ENCODE measurements at places on chromosomes 4 and X.
A peak's percentile ranks its signal among the peaks of the same experiment; 100 is the strongest.

- no peak for DNase-seq
Observed at GRCh38 chr4:92235731-92236130, 68.0 kb upstream of the GRID2 start.

DNA sequence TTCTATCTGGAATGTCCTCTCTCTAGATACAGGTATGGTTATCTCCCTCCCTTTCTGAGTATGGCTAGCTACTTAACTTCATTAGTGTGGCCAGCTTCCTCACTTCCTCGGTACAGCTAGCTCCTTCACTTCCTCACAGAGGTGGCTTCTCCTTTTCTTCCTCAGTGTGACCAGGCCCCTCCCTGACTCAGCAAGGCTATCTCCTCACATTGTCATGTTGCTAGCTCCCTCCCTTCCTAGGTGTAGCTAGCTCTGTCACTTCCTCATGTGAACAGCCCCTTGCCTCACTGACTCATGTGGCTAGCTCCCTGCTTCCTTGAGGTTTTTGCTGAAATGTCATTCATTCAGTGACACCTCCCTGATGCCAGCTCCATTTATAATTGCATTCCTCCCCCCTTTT is 67.3 kb upstream of the DDIT4L start:
- DNase-seq, result no peak

GRCh38 chrX:11381464-11381863 is 88.3 kb downstream of the AMELX start:
- DNase-seq, result no peak

DNA sequence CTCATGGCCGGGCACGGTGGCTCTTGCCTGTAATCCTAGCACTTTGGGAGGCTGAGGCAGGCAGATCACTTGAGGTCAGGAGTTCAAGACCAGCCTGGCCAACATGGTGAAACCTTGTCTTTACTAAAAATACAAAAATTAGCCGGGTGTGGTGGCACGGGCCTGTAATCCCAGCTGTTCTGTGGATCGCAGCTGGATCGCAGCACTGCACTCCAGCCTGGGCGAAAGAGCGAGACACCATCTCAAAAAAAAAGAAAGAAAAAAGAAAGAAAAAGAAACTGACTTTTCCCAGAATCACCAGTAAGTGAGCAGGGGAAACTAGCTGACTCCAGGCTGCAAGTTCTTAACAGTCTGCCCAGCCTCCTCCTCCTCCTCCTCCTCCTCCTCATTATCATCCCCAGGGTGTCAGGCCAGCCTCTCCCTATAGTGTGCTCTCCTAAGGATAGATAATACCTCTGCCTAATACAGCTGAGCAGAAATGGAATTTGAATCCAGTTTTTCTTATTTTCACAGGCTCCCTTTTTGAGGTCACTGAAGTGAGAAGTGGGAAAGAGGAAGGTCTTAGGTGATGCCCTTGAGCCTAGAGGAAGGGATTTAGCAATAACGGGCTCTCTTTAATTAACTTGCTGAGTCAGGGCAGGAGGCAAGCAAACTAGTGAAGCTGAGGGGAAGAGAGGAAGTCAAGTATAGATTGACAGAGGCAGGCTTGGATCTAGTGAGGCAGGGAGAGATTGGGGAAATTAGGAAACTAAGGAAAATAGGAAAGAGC is 11.8 kb upstream of the ELF2 start:
- no peak for DNase-seq

DNA sequence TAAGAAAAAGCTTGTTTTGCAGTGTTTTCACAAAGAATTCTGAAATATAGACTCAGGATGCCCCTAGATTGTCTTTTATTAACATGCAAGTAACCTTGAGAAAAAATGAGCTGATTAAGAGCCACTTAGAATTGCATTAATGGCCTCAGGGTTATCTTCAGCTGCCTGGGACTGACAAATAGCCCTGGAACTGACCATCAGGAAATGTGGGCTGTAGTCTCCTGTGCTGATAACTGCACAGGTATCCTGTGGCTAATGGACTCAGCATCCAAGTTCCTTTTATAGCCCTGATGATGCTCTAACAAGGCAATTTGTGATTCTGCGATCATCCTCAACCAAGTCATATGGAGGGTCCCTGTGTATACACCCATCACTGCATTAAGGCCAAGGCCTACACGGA is 17.0 kb downstream of the CA5B start:
- no peak for DNase-seq

DNA sequence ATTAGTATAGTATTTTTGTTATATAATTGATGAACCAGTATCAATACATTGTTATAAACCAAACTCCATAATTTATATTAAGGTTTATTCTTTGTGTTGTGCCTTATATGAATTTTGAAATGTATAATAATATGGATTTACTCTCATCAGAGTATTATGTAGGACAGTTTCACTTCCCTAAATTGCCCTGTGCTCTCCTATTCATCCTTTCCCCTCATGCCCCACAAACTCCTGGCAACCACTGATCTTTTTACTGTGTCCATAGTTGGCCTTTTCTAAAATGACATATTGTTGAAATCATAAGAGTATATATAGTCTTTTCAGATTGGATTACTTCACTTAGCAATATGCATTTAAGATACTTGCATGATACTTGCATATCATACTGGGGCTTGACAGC is 958.1 kb upstream of the GRID2 start:
- DNase-seq, result no peak

DNA sequence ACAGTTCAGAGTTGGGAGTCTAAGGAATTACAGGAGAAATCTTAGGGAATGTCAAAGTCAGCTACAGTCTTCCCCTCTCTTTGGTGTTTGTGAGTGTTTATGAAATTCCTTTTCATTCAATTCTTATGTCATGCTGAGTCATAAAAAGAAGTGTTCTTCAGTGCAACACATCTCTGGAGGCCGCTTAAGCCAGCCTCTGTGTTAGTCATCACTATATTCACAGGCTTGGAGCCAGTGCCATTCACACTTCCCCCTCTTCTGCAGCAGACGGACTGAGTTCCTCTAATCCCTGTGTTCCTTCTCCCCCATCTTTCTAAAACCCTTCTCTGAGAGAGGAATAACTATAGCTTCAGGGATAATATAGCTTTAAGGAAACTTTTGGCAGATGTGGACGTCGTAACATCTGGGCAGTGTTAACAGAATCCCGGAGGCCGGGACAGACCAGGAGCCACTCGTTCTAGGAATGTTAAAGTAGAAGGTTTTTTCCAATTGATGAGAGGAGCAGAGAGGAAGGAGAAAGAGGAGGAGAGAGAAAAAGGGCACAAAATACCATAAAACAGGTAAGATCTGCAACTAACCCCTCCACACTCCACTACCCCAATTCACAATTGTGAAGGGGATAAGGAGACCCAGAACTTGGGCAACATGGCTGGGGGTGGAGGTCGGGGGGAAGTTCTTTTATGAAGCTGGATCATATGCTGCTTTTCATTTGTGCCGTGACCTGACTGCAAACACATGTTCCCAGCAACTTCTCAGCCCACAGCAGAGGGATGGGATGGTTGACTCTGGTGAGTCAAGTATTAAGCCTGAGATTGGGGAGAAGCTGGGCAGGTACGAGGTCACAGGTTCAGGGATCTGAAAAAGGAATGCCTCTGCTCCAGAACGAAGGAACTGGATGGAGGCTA is at the start of gene SRPX2:
Gene SRPX2, plus strand, starts transcription at position 244 of the 905 bp plus-strand sequence. CDS start 2,124 bp downstream, outside the sequence.
- peak; percentile 77 for DNase-seq

DNA sequence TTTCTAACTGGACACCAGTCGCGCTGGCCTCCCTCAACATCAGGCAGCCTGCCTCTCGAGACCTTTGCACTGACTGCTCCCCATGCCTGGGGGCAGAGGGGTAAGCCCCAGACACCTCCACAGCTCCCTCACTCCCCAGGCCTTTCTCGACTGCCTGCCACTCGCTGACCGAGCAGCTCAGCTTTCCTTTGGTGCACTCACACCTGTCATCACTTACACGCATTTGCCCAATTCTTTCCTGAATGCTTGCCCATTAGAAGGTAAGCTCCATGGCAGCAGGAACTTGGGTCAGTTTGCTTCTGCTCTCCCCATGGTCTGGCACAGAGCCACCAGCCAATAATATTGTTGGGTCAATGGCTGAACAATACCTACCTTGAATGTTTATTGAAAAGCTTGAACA is 32.2 kb upstream of the PROM1 start:
- no peak for DNase-seq

- no peak for DNase-seq
Observed at GRCh38 chr4:140046016-140046415, 108.0 kb downstream of the MAML3 start.

DNA sequence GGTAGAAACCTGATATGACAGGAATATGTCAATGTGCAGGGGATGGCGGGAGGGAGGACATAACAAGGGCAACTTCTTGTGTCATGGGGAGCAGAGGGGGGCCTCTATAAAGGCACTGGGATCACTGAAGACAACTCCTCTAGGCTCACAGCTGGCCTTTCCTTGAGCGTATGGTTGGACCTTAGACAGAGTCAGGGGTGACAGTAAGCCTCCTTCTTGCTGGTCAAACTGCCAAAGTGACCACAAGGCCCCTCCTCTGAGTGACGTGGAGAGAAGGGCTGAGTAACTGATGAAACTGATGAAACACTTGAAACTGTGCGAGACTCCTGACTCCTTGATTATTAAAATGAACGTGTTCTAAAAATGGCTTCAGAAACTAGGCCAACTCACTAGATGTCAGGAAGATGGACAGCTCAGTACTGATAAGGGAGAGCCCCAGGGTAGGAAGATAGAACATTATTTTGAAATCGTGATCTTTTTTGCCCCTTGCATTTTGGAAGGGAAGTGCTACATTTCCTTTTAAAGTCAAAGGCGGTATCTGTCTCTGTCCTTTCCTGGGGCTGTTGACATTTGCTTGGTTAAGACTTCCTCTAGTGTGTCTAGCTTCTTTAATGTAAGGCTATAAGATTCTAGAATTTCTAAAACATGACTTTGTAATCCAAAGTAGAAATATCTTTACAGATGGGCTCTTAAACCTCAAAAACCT is 1.6 kb downstream of the RAB33A start:
- peak; percentile 72 for DNase-seq

GRCh38 chr4:126777649-126778048 is 855.1 kb upstream of the INTU start:
- no peak for DNase-seq

- DNase-seq, result no peak
Observed at GRCh38 chrX:54530357-54530900, 410 bp downstream of the GNL3L start.

GRCh38 chr4:183329954-183330742 is 7.9 kb upstream of the CLDN24 start:
- DNase-seq, result no peak

DNA sequence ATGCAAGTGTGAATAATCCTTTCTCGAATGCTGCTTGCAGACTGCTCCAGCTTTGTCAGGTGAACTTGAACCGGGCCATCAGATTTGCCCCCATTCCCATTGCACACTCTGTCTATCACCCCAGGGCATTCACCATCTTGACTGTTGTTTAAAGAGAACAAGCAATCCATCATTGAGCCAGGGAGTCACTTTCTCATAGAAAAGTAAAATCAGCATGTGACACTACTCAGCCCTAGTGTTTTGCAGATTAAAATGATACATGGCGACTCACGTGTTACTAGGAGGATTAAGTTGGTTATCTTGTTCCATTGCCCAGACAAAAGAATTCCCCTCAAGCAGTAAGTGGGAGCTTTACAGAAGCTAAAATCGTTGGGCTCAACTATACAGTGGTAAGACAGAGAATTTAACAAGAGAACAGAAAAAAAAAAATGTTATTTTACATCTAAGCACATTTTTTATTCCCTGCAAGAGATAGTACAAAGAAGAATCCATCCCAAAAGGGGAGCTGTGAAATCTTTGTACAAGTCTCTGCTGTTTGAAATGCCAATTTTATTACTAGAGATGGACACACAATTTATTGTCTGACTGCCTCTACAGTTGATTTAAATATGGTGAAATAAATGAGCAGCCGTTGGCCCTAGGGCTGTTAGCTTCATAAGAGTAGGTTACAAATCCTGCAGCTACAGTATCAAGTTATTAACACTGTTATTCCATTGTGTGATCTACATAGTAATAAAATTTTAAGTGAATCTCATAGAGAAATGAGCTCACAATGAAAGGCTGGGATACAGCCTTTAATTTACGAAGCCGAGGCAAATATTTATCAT is 67.5 kb downstream of the NEUROG2 start:
- no peak for DNase-seq

- DNase-seq, result no peak
Observed at GRCh38 chr4:26589705-26590104, 5.8 kb downstream of the TBC1D19 start.

GRCh38 chr4:8040607-8041006 is 100.9 kb upstream of the AFAP1 start:
- peak; percentile 71 for DNase-seq

GRCh38 chr4:86481440-86481839 is 112.7 kb upstream of the PTPN13 start:
- DNase-seq, result no peak

- DNase-seq, result no peak
Observed at GRCh38 chr4:125681240-125681639, 366.5 kb downstream of the FAT4 start.

DNA sequence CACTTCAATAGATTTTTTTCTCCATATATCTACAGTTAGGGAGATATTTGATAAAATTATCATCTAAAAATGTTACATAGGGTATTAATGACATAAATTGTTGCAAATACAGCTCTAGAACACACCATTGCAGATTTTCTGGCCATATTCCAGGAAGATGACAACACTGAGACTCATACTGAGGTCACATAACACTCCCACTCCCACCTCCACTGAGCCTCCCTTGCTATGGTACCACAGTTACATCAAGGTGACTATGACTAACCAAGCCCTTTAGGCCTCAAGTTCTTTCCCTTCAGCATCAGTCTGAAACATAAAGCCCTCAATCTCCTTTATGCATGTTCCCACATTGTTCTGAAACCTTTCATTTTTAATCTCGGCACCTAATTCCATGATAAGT is 932.0 kb upstream of the IGFBP7 start:
- no peak for DNase-seq

DNA sequence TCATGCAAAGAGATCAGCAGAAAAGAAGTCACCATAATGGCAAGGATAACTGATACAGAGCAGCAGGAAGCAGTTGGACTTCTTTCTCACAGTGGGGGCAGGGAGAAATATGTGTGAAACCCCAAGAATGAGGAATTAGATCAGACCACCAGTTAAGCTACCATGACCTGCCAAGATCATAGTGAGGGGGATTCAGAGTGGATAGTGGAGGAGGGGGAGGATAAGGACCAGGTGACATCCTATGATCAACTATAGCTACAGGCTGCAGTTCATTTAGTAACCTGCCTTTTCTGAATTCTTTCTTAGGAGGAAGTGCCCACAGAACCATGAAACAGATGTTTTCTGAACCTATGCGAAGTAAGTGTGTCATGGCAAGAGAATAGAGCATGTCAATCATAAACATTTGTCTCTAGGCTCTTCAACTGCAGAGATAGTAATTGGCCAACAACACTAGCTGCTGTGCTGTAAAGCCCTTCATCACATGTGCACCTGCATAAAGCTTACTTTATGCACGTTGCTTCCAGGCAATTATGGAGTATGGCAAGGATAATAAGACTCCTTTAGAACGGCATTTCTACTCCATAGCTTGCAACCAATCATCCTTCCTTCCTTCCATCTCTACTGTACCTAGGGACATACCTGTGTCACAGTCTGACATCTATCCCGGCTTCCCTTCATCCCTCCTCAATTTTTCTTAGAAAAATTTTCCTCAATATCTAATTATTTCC is 329.7 kb downstream of the EPHA5 start:
- no peak for DNase-seq

Measured in posterior cingulate gyrus (tissue), 11 donors.